Stimulated activated naive CD4-positive, alpha-beta T cell treated with Interleukin-2 at 50 U/mL for 16 hours (primary cell): ENCODE measurements at places on chromosomes 2 and 18.

DNA sequence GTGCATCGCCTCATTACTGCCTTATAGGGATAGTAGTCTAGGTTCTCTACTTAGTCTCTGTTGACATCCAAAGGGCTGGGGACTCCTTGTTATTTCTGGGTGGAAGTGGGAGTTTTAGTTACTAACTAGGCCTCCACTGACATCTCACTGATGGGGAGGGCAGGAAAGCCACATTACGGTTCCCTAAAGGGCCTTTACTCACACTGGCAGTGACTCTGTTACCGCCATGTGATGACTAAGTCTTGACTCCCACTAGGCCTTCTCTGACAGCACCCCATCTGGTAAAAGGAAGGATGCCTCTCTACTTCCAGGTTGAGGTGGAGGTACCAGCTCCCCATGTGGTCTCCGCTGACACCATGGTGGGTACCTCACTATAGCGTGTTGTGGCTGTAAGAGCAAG lies 14.0 kb upstream of the BCL2L11 start:
- DNase-seq = no peak

GRCh38 chr2:36433311-36434217 lies 78.0 kb downstream of the CRIM1 start:
- DNase-seq = no peak

- DNase-seq = peak; percentile 90
These were observed 133.4 kb downstream of the HDAC4 start for GRCh38 chr2:239267288-239267951.

GRCh38 chr2:134718817-134719814 lies at the start of gene TMEM163:
Gene TMEM163, minus strand, starts transcription at chr2:134719000.
- peak; percentile 10 for DNase-seq

DNA sequence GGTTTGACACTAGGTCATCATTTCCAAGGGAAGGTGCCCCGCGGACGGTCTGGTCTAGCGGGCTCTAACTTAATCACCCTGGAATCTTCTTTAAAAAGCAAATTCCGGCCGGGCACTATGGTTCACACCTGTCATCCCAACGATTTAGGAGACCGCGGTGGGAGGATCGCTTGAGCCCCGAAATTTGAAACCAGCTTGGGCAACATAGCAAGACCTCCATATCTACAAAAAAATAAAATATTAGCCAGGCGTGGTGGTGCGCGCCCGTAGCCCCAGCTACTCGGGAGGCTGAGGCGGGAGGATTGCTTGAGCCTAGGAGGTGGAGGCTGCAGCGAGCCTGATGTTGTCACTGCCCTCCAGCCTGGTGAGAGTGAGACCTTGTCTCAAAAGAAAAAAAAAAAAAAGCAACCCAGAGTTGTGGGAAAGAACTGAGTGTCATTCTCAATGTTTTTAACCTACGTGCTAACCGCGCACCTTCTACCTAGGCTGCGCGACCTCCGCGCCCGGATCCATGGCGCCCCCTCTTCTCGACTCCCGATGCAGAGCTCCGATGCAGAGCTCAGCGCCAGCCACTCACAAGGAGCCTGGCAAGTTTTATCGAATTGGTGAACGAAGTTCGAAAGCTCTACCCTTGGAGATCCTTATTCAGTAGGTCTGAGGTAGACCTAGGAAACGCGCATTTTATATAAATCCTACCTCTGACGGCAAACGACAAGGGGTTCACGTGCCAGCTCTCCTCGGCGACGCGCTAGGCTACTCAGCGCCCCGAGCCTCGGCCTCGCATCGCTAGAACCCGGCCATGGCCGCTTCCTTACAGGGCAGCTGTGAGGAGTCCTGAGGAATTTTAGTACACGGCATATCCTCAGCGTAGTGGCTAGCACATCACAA lies 888 bp upstream of the TWSG1 start:
- DNase-seq = no peak

DNA sequence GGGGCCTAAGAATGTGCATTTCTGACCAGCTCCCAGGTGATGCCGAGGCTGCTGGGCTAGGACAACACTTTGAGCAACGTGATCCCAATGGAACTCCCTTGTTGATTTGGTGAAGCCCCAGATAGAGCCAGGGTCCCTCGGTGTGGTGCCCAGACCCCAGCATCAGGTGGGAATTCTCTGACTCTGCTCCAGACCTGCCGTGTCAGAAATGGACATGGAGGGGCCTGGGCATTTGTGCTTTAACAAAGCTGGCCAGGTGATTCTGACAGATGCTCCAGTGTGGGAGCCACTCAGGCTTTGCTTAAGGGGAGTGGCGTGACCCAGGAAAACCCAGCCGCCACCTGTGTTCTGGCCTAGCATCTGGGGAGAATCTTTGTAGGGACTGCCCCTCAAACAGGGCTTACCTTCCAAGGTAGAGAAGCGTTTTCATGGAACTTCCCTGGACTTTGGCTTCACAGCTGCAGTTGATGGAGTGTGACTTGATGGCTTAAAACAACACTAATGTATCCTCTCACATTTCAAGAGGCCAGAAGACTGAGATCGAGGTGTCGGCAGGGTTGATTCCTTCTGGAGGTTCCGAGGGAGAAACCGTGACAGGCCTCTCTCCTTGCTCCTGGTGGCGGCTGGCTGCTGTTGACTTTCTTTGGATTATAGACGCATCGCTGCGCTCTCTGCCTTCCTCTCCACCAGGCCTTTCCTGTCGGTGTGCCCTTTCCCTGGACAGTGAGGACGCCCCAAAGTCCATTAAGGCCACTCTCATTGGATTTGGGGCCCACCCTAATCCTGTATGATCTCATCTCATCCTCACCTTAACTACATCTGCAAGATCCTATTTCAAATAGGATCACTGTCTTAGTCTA lies 57.0 kb upstream of the HDAC4 start:
- DNase-seq = no peak
